NCI-H1105 (cell line): ENCODE measurements at places on chromosomes 7 and 10.
A peak's percentile ranks its signal among the peaks of the same experiment; 100 is the strongest.

GRCh38 chr10:56698506-56698905, 337.4 kb upstream of the ZWINT start:
- no peak for DNase-seq

- no peak for DNase-seq
Observed at GRCh38 chr7:81903115-81903514, 133.3 kb upstream of the HGF start.

DNA sequence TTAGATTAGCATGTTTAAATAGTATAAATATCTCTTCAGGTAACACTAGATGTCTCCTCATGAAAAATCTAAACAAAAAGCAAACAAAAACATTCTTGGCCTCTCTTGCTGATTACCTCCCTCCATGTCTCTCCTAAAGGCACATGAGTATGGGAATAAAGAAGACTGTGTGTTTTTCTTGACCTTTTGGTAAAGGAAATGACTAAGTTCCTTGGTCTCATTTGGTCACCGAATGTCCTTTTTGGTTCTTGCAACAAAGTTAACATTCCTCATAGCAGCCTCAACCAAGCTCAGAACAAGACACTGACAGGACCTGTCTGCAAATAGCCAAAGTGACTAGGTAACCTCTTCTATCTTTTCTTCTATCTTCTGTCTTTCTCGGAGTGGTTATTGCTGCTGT, 35.5 kb downstream of the POM121L12 start:
- no peak for DNase-seq

DNA sequence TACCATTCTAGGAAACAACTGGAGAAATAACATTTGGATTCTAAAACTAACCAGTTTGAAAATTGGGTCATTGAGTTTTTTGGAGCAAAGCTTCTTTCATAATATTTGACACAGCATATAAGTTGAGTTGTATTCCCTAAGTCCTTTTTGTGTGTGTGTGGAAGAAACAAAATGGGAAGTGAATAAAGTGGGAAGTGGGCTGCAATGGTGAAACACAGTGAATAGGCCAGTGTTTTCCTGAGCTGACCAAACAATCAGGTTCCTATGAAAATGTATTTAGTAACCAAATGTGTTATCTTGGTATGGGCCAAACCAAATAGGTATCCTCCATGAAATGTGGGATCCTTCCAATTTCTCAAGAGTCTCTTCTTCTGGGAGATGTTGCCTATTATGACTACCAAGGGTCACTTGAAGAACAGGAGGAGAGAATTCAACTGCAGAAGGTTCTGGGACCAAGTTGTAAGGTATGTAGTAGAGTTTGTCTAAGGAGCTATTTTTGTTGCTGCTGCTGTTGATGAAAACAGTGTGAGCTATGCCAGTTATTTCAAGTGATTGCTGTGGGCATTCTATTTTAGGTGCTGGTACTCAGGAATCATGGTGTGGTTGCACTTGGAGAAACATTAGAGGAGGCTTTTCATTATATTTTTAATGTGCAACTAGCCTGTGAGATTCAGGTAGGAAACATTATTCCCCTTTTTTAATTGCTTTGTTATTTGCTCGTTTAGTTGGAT, 88.3 kb upstream of the MXI1 start:
- no peak for DNase-seq

GRCh38 chr7:20993693-20994092, 207.0 kb upstream of the SP8 start:
- DNase-seq, result no peak

- DNase-seq, result no peak
Observed at GRCh38 chr7:82012453-82012852, 242.6 kb upstream of the HGF start.

DNA sequence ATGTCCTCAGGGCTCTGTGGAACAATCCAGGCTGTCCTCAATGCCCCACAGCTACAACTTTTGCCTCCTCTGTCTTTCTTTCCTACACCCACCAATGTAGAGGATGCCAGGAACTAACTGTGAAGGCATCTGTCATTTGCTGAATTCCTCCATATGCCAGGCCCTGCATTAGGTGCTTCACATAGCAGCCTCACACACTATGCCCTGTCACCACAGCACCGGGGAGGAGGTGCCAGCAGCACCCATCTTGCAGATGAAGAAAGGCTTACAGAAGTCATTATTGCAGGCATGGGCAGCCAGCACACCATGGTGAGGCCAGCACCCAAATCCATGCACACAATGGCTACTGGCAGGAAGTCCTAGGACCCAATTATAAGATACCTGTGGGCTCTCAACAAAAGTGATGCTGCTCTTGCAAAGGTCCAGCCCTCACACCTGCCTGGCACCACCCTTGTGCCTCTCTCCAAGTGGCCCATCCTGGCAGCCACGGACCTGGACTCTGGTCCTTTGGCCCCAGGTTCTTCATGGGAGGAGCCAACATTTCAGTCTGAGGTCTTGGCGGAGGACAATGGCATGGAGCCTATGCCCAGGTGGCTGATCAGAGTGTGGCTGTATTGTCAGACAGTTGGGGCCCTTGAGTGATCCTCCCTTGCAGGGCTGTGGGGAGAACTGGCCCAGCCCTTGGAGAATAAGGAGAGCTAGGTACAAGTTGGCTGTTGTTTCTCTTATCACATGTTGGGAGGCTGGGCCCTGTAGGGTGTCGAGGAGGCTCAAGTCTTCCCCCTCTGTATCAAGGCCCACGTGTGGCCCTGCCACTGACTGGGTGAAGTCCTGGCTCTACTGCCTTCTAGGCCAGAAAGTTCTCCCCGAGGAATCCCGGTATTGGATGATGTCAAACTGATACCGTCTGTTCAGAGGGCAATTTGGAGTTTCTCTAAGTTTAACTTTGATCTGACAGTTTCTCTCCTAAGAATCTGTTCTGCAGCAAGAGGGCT, 14.4 kb upstream of the MYL7 start:
- no peak for DNase-seq

- peak; percentile 74 for DNase-seq
Observed at GRCh38 chr10:96720422-96721206, at the start of gene PIK3AP1. PIK3AP1 (minus strand) TSS chr10:96720514; CDS start chr10:96720394, 120 bp downstream.

- no peak for DNase-seq
Observed at GRCh38 chr10:28139138-28139537, 140.3 kb upstream of the ODAD2 start.

DNA sequence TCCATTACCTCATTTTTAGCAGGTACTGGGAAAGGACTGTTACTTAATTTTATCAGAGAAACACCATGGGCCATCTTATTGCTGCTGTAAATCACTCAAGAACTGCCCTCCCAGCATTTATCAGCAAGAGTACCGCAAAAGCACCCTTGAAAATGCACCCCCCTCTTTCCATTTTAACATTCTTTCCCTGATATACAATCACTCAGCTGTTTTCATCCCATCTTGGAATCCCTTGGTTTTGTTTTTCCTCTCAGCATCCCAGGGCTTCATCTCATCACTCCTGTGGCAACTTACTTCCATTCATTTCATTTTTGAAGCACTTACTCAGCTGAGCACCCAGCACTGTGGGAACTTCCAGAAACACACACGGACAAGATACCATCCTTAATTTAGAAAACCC, 36.5 kb downstream of the RAPGEF5 start:
- DNase-seq, result no peak

GRCh38 chr7:85685901-85686300, 499.0 kb upstream of the SEMA3D start:
- DNase-seq, result no peak

GRCh38 chr10:31656851-31657433, 271.7 kb downstream of the ARHGAP12 start:
- no peak for DNase-seq

- DNase-seq, result no peak
Observed at GRCh38 chr10:98293550-98294269, 25.7 kb upstream of the LOXL4 start.

DNA sequence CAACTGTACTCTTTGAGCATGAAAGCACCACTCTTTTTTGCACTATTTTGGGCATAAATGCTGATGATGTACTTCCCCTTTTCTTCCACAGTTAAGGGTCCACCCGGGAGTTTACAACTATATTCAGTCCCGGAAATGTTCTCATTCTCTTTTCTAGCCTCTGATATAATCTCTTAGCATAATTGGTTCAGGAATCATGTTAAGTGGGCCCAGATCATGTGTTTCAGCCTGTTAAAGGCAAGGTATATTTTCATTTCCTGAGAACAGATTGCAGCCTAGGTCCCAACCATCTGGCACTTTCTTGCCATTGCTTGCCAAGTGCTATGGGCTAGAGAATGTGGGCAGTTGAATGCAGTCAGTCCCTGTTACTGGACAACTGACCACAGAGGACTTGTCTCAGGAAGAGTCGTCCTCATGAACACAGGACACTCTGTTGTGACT, 111.4 kb upstream of the GLCCI1 start:
- DNase-seq, result no peak

DNA sequence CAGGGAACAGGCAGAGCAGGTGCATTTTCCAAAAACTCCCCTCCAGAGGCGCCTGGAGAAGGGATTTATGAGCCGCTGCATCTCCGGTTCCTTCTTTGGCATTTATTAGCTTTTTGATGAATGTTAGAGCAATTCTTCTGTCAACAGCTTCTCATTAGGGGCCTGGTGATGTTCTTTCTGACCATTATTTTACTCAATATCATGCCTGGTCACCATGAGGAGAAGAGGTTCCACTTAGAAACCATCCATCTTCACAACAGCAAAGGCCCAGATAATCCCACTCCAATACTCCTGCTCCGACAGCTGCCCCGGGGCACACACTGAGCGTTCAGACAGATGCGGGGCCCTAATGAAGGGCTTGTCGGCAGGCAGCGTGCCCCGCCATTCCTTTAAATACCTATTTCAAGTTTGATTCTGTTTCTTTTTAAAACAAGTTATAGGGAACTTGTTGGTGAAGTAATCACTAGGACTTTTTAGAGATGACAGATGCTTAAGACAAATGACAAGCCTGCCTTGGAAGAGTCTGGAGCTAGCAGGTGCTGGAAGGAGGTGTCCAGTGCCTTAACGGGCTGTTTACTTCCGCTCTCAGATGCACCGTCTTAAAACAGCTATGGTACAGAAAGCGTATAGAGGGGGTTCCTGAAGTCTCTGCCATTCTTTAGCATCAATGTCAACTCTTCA, 31.7 kb downstream of the ECHDC3 start:
- DNase-seq, result no peak

DNA sequence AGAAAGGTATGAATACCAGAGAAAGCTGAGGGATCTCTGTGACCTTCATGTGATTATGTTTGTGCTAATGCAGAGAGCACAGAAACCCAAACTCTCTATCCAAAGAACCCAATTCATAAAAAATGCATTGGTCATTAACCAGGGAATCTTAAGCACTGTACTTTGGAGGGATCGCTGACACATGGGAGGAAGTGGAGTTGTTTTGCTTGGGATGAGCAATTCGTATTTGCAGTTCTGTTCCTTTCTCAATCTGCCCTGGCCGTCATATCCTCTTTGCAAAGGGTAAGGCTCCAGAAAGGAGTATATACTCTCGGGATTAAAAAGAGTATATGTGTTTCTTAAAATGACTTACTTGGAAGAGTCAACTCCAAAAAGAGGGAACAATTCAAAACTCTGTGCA, 221.3 kb downstream of the POU6F2 start:
- DNase-seq, result no peak

GRCh38 chr7:50542132-50542531, 23.1 kb downstream of the DDC start:
- no peak for DNase-seq

DNA sequence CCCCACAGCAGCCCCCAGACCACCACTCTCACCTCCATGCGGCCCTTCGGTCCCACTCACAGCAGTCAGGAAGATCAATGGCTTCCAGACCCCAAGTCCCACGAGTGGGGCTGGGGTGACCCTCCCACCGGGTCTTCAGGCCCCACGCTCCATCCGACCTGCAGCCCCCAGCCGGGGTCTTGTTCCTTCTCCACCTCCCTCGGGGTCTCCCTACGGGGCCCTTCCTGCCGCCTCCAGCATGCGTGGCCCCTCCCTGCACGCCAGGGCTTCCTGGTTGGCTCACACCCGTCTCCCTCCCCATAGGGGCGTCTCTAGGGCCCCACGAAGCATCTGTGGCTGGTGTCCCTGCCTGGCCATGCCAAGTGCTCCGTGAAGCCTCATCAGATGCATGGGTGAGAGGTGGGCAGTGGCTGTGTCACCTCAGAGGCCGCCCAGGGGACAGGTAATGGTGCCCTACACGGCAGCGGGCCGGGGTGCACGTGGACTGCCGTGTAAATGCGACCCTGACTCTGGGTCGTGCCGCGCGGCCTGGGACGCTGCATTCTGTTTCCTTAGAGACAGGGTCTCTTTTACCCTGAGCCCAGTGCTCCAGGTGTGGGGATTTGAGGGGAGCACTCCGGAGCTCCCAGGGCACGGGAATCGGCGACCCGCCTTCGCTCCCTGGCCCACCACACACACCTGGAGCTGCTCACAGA, 19.9 kb downstream of the ADAP1 start:
- DNase-seq, result no peak

DNA sequence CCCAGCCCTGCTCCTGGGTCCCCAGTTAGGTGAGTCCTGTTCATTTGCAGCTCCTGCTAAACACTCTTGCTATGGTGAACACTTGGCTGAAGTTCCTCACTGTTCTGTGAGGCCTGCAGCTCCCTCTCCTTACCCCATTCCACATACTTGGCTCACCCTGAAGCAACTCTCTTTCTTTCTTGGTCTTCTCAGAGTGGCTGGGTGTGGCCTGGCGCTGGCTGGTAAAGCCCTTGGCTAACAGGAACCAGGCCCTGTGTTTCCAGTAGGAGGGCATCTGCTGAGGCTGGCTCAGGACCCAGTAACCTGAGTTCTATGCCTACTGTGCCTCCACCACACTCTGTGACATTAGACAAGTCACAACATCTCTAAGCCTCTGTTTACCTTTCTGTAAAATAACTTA, 53.1 kb upstream of the COL13A1 start:
- no peak for DNase-seq

DNA sequence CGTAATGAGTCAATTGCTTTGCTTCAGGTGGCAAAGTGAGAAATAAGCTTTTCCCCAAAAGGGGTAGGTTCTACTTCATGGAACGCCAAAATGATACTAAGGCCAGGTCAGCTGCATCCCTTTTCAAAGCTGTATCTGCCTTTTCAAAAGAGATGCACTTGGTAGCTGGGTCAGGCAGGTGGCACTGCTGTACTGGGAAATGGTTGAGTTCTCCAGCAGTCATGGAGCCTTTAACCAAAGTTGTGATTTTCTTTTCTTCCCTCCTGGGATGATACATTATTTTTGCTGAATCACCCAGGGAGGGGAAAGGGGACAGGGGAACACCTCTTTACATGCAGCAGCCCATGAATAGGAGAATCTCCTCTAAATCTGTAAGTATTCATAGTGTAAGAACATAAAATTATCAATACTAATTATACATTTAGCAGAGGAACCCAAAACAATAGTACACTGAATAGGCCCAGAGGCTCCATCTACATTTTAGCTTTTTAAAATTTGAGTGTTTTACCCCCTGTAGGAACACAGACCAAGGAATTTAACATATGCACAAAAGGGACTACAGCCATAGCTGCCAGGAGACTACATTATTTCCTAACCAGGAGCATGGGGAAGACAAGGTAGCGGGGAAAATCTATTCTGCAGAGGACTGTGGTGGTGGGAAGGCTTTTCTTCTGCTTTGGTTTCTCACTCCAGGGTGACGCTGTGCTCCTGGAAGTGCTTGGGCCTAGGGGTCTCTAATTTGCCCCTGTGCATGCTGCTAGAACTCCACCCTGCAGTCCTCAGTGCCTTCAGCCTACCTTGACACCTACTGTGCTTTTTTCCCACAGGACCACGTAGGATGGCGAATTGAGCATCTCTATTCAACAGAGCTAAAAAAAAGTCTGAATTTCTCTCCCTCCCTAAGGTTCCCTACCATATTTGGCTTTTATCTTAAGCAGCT, 6.4 kb upstream of the GPR22 start:
- peak; percentile 17 for DNase-seq

GRCh38 chr7:33806298-33807154, 98.8 kb upstream of the BMPER start:
- DNase-seq, result no peak

- no peak for DNase-seq
Observed at GRCh38 chr7:108076156-108076555, 54.0 kb downstream of the LAMB4 start.
